ENCODE measurements at places on chromosomes 1 and 21.
A peak's percentile ranks its signal among the peaks of the same experiment; 100 is the strongest.

DNA sequence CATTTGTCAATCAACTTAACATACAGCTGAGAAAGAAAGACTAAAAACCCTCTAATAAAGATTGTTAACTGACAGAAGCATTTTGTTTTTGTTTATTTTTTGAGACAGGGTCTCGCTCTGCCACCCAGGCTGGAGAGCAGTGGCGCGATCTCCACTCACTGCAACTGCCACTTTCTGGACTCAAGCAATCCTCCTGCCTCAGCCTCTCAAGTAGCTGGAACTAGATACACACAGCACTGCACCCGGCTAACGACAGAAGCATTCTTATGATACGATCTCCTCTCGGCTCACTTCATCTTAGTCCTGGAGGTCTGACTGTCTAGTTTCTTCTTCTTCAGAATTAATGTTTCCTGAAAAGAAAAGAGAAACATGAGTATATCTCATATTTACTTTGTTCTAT is 23.5 kb downstream of the RSPH1 start:
- no peak for DNase-seq

GRCh38 chr1:192866241-192866868 is 57.5 kb downstream of the RGS2 start:
- DNase-seq = no peak

GRCh38 chr1:180892675-180893074 is 20.0 kb upstream of the KIAA1614 start:
- no peak for DNase-seq

- no peak for DNase-seq
These were observed 8.5 kb downstream of the DIO1 start for GRCh38 chr1:53902235-53903138.

- DNase-seq = no peak
These were observed 11.5 kb downstream of the LAMC1 start for GRCh38 chr1:183034682-183035081.

GRCh38 chr1:159826441-159827101 is at the start of gene SLAMF8:
Gene SLAMF8, plus strand, starts transcription at chr1:159826873. Its CDS starts 26 bp downstream, at chr1:159826899.
- peak; percentile 13 for DNase-seq

- DNase-seq = no peak
These were observed 18.4 kb downstream of the ATP1A4 start for GRCh38 chr1:160169553-160170399.

GRCh38 chr1:15056515-15057285 is 96.8 kb upstream of the TMEM51 start:
- no peak for DNase-seq

GRCh38 chr1:198121056-198121826 is 35.6 kb upstream of the NEK7 start:
- no peak for DNase-seq

GRCh38 chr1:215744419-215744818 is 177.3 kb downstream of the KCTD3 start:
- DNase-seq = no peak

DNA sequence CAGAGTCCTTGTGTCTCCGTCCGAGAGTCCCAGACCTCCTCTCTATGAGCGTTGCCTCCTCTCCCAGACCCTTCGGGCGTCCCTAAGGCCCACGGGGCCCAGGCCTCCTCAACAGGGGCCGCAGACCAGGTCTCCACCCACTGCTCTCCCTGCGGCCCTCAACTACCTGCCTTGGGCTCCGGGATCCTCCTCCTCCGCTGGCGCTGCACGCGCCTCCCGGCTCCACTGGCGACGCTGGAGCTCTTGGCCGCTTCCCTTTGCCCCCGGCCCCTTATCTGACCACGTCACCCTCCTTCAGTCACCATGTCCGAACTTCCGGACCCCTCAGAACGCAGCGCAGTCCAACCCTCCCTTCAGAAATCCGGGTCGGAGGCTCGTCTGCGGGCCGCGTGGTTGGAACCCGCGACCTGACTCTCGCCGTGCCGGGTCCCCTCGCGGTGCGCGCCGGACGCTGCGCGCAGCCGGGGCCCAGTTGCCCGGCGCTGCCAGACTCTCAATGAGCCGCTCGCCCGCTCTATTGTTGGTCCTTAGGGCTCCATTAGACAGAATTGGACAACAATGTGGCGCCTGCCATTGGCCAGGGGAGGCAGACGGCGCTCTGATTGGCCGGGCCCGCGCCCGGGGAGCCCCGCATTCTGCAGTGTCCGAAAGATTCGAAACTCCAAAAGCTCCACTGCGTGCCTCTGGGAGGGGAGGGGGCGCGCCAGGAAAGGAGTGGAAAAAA is at the start of gene DMRTA2:
Gene DMRTA2, minus strand, starts transcription at position 498 of the 724 bp plus-strand sequence. CDS start 1,907 bp downstream, outside the sequence.
- DNase-seq = peak; percentile 39

DNA sequence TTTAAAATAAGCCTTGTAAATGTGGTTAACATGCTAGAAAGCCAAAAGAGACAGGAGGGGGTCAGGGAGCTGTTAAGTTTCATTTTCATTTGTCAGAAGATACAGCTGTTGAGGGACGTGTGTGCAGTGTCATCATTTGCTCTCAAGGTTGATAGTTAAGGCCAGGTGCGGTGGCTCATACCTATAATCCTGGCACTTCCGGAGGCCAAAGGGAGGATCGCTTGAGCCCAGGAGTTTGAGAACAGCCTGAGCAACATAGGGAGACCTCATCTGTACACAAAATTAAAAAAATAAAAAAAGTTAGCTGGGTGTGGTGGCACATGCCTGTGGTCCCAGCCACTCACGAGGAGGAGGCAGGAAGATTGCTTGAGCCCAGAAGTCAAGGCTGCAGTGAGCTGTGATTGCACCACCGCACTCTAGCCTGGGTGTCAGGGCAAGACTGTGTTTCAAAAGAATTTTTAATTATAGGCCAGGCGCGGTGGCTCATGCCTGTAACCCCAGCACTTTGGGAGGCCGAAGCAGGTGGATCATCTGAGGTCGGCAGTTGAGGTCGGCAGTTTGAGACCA is 22.7 kb downstream of the ZBTB8OS start:
- DNase-seq = no peak

GRCh38 chr1:233368106-233368788 is 40.7 kb downstream of the MAP3K21 start:
- DNase-seq = no peak

DNA sequence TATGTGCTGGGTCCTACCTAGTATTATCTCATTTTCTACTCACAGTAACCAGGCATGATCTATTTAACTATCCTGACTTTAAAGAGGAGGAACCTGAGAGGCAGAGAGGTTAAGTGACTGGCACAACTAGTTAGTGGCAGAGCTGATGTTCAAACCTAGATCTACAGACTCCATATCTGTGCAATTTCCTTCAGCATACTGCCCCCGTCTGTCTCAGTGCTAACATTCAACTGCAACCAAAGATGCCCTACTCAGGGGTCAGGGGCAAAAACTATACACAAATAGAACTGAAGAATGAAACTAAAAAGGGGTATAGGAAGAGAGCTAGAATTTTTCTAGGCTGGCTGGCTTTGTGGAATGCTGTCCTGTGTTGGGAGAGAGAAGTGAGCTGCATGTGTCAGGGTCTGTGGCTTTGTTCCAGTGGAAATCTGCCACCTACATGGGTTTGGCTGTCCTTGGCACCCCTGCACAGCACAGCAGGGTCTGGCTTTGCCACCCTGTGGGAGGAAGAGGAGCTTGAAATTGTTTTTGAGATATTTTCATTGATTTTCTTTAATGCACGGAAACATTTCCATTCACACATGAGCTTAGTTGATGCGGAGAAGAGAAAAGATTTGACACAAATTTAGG is 368.5 kb downstream of the RPS6KC1 start:
- DNase-seq = no peak

DNA sequence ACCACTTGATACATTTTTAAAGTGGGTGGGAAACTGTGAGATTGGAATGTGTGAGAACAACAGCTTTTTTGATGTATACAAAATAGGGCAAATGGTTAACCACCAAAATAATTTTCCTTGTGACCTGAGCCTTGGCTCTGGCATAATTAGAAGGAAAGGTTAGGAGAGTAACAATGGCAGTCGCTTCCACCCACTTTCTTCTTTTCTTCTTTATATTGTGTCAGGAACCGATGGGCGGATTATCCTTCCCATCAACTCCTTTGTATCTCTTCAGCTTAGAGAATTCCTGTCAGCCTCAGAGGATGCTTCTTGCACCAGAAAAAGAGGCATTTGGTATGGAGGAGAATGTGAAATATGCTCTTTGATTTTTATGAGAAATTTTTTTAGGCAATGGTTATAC is 90.6 kb downstream of the SDCCAG8 start:
- no peak for DNase-seq
